Activated CD8-positive, alpha-beta memory T cell treated with anti-CD3 and anti-CD28 coated beads, Interleukin-2, amount 50 U/mL, for 4 hours (primary cell): ENCODE measurements at places on chromosomes 3 and 15.

DNA sequence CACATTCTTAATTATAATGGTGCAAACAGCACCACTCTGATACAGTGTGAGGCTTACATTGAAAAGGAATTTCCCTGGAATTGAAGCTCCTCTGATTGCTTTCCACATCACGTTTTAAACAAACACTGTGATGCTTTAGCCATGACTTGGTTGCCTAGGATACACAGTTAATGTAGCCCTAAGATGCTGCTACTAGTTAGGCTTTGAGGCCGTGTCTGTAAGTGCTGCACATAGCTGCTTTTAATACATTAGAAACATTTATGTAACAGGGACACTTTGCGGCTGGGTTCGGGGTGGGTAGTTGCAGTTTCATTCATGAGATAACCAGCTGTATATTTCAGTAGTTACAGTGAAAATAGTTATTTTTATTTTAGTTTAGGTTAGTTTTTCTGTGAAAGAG is 334.7 kb downstream of the NLGN1 start:
- DNase-seq = no peak

DNA sequence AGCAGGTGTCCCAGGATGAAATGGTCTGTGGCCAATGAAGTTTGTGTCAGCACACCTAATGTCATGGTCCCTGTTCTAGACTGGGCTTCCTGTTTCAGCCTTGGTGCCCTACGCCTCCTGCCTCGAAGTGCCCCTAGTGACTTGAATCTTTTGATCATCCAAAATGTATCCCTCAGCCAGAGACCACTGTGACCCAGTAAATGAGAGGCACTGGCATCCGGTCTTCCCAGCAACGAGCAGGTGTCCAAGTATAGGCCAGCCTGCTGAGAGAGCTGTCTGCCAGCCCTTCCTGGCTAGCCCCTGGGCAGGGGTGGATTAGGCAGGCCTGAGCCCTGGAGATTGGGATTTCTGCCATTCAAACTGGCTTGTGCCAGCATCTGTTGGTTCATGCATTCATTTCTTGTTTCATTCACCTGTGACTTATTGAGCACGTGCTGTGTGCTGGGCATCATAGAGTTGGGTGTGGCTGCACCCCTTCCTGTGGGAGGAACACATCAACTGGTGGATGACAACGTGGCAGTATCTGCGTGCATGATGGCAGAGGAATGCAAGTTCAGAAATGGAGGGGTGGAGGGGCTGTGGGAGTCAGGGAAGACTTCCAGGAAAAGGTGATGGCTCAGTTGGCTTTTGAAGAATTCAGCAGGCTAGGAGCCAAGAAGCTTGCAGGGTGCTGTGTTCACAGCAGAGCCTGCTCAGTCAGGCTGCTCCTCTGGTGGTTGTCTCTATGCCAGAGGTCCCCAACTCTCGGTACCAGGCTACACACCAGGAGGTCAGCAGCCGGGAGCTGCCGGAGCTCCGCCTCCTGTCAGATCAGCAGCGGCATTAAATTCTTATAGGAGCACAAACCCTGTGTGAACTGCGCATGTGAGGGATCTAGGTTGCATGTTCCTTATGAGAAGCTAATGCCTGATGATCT is 21.6 kb downstream of the ESYT3 start:
- no peak for DNase-seq

DNA sequence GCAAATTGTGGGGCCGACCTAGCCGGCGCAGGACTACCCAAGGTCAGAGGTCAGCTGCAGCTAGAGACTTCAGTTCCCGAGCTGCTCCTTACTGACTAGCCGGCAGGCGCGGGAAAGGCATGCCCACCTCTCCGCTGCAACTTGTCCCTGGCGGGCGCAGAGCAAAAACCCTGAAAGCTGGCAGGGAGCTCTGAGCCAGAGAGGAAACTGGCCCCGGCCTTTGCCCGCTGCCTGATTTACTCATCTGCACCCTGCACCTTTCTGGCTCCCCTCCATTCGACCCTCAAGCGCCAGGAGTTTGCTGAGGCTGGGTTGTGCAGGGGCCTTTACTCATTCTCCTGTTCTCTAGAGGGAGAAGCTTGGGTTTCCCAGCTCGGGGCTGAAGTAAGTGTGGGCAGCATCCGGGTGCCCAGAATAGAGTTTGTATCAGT is 1.5 kb downstream of the ZIC4 start:
- DNase-seq = no peak

- DNase-seq = no peak
Observed at GRCh38 chr3:176951144-176951543, 246.1 kb downstream of the TBL1XR1 start.

GRCh38 chr3:127077505-127078064 is 94.7 kb downstream of the PLXNA1 start:
- no peak for DNase-seq

DNA sequence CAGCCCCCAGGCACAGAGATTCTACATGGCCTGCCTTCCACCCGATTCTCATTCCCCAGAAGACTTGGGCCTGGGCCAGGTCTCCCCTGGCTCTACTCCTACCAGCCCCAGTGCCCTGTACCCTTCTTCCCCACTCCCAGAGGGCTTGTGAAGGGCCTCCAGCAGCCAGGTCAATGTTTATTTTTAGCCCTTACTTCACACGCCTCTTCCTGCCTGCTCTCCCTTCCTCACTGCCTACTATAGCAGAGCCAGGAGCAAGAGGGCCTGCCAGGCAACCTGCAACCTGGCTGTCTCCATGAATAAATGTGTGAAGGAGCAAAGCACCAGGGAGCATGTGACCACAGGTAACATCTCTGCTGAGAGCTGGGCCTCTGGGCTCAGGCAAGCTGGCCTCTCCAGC is 26.4 kb upstream of the APEH start:
- no peak for DNase-seq

GRCh38 chr3:160583451-160583850 is 18.1 kb upstream of the KPNA4 start:
- DNase-seq = no peak

DNA sequence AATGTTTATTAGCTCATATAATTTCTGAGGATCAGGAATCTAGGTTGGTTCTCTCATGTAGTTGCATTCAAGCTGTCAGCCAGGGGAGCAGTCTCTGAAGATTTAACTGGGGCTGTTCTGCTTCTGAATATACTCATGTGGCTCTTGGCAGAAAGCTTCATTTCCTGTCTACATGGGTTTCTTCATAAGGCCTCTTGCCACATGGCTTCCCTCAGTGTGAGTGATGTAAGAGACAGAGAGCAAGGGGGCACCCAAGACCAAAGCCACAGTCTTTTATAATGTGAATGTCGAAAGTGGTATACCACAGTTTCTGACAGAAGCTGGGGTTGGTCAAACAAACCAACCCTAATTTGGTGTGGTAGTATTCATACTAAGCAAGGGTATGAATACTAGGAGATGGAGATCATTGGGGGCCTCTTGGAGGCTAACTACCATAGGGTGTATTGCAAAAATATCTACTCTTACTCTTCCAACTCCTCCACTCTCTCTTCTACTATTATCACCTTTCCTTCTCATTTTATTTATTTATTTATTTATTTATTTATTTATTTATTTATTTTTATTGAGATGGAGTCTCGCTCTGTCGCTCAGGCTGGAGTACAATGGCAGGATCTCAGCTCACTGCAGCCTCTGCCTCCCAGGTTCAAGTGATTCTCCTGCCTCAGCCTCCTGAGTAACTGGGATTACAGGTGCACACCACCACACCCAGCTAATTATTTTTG is 123.8 kb downstream of the B3GALNT1 start:
- no peak for DNase-seq

GRCh38 chr3:130971208-130971607 is 55.4 kb downstream of the ASTE1 start:
- no peak for DNase-seq

DNA sequence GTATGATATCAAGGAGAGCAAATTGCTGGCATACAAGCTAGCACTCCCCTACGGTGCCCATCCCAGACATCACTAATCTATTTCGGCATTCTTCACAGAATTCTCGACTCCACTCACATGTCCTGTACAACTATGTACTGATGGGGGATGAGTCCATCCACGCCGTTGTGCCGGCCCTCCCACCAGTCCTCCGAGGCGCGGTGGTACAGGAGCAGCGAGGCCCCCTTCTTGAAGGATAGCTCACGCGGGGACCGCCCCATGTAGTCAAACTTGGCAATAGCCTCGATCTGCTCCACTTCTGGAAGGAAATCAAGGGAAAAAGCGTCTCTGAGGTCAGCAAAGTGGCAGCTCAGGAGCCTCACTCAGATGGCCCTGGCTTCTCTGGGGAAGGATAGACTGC is 31.0 kb upstream of the RAD18 start:
- DNase-seq = no peak

- no peak for DNase-seq
Observed at GRCh38 chr3:47813551-47814177, 10.7 kb downstream of the DHX30 start.

GRCh38 chr3:183883291-183884096 is 1.2 kb downstream of the PARL start:
- no peak for DNase-seq

DNA sequence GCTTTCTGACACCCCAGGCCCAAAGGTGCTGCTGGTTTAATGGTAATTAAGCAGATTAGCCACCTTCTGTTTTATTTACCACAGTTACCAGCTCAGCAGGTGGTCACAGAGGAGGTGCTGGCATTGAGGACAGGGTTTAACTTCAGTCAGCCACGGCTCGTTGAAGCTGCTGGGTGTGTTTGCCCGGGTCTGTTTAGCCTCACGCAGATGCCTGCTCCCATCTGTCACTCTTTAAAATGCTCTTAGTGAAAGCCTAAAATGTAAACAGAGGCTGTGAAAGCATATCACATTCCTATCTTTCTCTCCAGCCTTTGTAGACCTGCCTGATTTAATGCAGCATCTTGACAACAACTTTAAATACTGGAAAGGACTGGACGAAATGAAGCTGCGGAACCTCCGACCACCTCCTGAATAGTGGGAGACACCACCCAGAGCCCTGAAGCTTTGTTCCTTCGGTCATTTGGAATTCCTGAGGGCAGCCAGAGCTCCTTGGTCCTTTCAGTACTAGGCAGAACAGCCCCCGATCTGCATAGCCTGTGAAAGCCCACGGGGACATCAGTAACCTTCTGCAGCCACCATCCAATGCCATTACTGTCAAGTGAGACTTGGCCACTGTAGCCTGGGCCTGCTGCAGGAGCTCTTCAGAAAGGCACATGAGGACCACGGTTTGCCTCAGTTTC is 156.0 kb downstream of the PDE8A start:
- DNase-seq = no peak

DNA sequence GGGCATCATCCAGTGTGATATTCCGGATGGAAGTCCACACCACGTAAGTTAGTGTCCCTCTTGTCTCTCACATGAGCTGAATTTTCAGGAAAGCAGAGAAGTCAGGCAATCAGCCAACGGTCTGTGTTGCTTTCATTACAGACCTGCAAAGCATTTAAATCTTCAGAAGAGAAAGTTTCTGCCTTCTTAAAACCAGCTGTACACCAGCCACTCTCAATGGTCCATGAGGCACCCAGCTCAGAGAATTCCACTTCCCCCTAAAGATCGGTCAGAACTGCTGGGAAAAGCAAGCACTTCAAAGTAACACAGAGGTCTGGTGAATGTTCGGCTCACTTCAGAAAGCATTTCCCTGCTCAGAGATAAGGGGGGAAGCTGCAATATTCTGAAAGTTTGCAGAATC is 903.7 kb downstream of the EPHA3 start:
- no peak for DNase-seq

GRCh38 chr3:140505213-140505612 is 172.7 kb upstream of the TRIM42 start:
- no peak for DNase-seq

GRCh38 chr3:145243875-145244274 is 917.1 kb downstream of the PLOD2 start:
- DNase-seq = no peak

- DNase-seq = no peak
Observed at GRCh38 chr3:150844484-150844883, 60.8 kb downstream of the MINDY4B start.

GRCh38 chr3:157280786-157281185 is 120.8 kb upstream of the CCNL1 start:
- no peak for DNase-seq

DNA sequence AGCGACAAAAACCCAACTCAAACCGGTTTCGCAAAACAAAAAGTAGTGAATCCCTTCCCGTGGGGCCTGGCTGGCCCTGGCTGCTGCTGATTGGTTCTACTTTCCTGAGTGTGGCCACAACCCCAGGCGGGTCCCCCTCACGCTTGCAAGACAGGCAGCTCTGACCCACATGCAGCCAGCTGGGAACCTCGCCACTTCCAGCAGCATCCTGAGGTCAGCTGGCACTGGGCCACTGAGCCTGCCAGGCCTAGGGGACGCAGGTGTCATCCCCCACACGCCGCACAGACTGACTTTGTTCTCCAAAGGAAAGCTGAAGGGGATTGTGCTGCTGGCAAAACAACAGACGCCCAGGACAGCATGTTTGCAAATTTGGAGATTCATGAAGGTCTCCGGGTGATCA is 111.1 kb downstream of the TPRA1 start:
- no peak for DNase-seq

GRCh38 chr15:90315278-90315982 is 36.7 kb upstream of the ZNF774 start:
- DNase-seq = no peak

GRCh38 chr3:113979916-113980315 is 32.1 kb downstream of the ZDHHC23 start:
- no peak for DNase-seq

DNA sequence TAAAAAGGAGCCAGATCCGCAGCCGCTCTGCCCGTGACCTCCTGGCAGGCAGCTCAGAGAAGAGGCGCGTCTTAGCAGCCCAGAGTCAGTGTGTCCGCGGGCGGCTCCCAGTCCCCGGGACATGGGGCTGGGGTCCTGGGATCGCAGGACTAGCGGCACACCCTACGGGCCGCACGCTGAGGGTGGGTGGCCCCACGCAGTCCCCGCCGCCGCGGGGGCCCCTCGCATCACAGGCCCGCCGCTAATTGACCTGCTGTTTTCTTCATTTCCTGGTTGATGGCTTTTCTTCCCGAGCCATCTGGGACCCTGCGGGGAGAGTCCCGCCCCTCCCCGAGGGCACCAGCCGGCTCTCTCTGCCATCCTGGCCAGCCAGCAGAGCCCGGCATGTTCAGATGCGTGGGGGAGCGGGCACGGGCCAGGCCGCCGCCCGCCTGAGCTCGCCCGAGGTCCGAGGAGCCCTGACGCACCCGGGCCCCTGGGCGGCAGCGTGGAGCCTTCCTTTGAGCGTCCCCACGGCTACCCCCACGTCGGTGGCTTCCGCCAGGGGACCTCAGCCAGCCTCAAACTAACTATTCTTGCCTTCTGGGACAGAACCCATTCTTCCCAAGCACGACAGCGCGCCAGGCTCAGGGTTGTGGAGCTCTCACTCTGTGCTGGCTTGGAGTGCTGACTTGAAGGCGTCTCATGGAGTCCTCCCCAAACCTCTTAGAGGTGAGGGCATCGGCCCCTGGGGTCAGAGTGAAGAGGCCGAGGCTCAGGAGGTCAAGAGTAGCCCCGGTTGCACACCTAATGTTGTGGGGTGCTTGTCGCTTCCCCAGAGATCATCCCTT is 34.6 kb upstream of the CACNA2D3 start:
- DNase-seq = no peak

DNA sequence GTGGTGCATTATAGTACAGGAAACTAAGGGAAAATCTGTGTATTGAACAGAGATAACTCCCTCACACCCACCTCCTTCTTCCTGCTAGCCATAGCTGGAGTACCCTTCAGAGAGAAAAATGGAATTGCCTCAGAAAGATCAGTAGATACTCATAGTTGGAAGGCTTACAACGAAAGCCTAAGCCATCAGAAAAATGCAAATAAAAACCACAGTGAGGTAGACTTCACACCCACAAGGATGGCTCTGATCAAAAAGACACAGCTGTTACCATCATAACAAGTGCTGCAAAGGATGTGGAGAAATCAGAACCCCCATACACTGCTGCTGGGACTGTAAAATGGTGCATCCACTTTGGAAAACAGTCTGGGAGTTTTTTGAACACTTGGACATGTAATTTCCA is 7.4 kb upstream of the DLG1 start:
- no peak for DNase-seq

- no peak for DNase-seq
Observed at GRCh38 chr3:25120665-25121064, 307.4 kb upstream of the RARB start.
